ENCODE measurements at places on chromosomes 2 and 18. TPM values are rescaled to one million over a fixed set of nuclear protein-coding genes. Genes with fewer than 3 reads are reported as not detected.

Gene CACNB4
- total RNA-seq: 0.36 TPM

Gene ZSWIM2
- total RNA-seq: not detected

Gene CCNT2
- total RNA-seq: 44.6 TPM

Gene SCN9A
- 135 TPM for total RNA-seq

Gene ASTL
- total RNA-seq: not detected

Gene ERBB4
- not detected for total RNA-seq

Gene REG3A
- not detected for total RNA-seq

Gene NT5C1B
- total RNA-seq: not detected

Gene ANKRD30BL
- total RNA-seq: not detected

Gene CHRNA1
- 0.90 TPM for total RNA-seq

Gene L3MBTL4
- total RNA-seq: under 0.01 TPM

Gene ACOXL
- not detected for total RNA-seq

Gene RAX
- total RNA-seq: not detected

Gene CDK15
- 33.0 TPM for total RNA-seq

Gene DTNA
- 9.5 TPM for total RNA-seq

Gene RAB6C
- total RNA-seq: not detected

Gene ZNF892
- total RNA-seq: 2.7 TPM

Gene DYSF
- total RNA-seq: under 0.01 TPM

Gene CYP1B1
- total RNA-seq: 1.1 TPM

Gene CFAP221
- not detected for total RNA-seq

Gene M1AP
- total RNA-seq: not detected

Gene SLC4A3
- 1.1 TPM for total RNA-seq

Gene STON1
- total RNA-seq: 5.7 TPM

Gene KIF5C
- 0.28 TPM for total RNA-seq

Gene CNGA3
- not detected for total RNA-seq

Gene STPG4
- total RNA-seq: 0.28 TPM

Gene RPRM
- not detected for total RNA-seq

Gene ANKRD30B
- not detected for total RNA-seq

Gene NCKAP5
- total RNA-seq: 3.9 TPM

Gene SH2D6
- 0.36 TPM for total RNA-seq

Gene SDC1
- 22.0 TPM for total RNA-seq

Gene AQP12B
- not detected for total RNA-seq

Gene ESPNL
- 1.4 TPM for total RNA-seq

Gene TEX44
- not detected for total RNA-seq
